ENCODE measurements at places on chromosomes 7 and 10.

- DNase-seq, result no peak
Measured at GRCh38 chr7:36305648-36306047, 84.0 kb upstream of the ANLN start.

GRCh38 chr10:3220853-3221252 lies 48.3 kb upstream of the PITRM1 start:
- DNase-seq, result no peak

DNA sequence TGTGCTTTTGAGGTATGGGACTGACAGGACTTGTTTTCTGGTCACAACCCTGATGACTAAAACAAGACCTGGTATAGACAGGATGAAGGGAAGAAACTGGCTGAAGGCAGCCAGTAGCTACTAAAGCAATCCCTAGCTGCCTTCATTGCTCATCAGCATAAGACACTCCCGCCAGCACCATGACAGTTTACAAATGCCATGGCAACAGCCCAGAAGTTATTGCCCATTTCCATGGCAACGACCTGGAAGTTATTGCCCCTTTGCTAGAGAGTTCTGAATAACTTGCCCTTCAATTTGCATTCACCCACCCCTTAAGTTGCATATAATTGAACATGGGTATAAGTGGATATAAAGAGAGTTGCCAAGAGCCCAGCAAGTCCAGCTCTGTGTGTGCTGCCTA lies 169.6 kb upstream of the FAM171A1 start:
- no peak for DNase-seq

DNA sequence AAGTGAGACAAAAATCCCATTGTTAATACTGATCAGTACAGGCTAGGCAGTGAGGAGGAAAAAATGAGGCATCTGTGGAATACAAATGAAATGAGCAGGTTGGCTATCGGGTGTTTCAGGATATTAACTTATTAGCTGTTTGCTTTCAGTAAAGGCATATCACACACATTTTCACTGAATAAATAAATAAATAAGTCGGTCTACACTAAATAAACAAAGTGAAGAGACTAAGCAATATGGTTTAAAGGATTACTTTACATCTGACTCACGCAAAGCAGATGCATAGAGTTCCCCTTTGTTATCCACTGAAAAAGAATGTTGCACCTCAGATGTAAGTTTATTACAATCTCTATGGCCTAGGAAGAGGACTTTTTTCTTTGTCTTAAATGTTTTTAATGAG lies 6.3 kb upstream of the SEMA3A start:
- no peak for DNase-seq

DNA sequence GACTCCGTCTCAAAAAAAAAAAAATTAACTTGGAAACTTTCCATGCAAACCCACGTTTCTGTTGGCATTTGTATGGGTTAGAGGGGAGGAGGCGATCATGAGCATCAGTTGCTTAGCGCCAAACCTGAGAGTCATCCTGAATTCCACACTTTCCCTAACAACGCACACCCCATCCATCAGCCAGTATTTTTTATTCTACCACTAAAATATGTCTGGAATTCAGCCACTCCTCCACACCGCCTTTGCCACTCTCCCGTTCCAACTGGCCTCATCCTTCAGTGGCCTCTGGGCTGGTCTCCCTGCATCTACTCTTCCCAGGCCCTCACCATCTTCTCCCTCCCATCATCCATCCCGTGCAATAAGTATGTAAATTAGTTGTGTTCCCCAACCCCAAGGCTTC lies 4.7 kb upstream of the LMBR1 start:
- no peak for DNase-seq

GRCh38 chr7:33939121-33939520 lies 33.8 kb downstream of the BMPER start:
- no peak for DNase-seq

- no peak for DNase-seq
Measured at GRCh38 chr7:46139079-46139478, 218.0 kb upstream of the IGFBP3 start.

GRCh38 chr7:46369933-46370654 lies 449.0 kb upstream of the IGFBP3 start:
- no peak for DNase-seq

GRCh38 chr10:11204351-11204942 lies 186.8 kb downstream of the CELF2 start:
- DNase-seq, result no peak

DNA sequence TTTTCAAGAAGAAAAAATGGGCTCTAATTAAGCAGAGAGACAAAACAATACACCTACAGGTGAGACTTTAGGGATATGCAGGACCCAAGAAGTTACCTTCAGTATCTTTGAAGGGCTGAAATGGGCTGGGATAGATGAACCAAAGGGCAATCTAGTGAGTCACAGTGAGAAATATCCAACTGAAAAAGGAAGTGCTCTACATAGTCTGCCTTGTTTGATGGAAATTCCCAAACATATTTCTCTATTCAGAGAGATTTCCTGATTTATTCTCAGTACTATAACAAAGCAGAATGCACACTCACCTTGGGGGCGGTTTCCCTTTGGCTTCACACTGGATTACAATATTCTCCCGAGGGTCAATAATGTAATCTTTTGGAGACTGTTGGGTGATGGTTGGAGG lies 104.1 kb upstream of the LAMB4 start:
- no peak for DNase-seq

GRCh38 chr7:93620057-93620456 lies 45.5 kb upstream of the CALCR start:
- DNase-seq, result no peak

- no peak for DNase-seq
Measured at GRCh38 chr7:85619236-85619635, 432.4 kb upstream of the SEMA3D start.

DNA sequence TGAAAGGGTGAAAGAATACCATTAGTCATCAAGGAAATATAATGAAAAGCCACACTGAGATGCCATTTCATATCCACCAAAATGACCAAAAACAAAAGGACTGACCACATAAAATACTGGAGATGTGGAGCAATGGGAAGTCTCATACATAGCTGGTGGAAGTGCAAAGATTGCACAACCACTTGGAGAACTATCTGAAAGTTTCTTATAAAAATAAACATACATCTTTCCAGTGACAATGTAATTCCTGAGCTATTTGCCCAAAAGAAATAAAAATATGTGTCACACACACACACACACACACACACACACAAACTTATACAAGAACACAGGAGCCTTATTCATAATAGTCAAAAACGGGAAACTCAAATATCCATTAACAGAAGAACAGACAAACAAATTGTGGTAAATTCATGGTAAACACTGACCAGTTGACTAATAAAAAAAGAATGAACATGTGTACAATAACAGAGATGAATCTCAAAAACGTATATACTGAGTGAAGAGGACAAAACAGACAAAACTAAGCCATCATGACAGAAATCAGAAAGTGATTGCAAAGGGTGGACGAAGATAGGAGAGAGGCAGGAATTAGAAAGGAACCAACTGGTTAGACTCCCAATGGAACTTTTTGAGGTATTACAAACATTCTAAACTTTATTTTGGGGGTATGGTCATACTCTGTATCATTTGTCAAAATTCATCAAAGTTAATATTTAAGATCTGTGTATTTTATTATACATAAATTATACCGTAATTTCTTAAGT lies 21.5 kb downstream of the WASL start:
- DNase-seq, result no peak

DNA sequence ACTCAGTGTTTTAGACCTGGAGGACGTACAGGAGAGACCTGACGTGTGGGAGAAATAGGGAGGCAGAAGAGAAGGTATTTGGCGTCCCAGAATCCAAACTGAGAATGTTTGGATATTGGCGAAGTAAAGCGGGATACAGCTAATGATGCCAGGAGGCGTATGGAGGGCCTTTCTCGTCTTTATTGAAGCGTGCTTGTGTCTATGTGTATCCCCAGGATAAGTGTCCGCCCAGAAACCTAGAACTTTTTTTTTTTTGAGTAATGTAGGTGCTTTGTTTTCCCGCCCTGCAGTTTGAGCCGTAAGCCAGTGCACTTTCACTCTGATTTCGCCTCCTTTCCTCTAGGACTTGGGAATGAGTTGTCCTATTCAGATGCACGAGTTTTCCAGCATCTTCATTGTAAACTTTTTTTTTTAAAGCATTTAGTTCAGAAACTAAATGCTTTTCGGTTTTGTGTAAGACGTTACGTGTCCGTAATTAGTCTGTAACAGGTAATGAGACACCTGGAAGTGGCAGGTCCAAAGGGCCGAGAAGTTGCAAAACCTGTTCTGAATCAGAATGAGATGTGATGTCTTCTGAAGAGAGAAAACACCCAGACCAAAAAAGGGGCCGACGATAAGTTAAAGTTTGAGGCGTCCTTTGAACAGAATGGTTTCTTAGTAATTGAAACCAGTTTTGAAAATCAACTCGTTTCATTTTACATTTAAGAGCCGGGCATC lies 746 bp downstream of the ARL5B start:
- DNase-seq, result no peak

- DNase-seq, result no peak
Measured at GRCh38 chr7:41890631-41891274, 187.9 kb upstream of the INHBA start.

GRCh38 chr7:141342621-141343408 lies 208.4 kb upstream of the AGK start:
- DNase-seq, result no peak

GRCh38 chr10:110717781-110718589 lies 73.8 kb downstream of the RBM20 start:
- no peak for DNase-seq

GRCh38 chr10:31927884-31928548 lies 615 bp downstream of the ARHGAP12 start:
- peak; percentile 31 for DNase-seq

DNA sequence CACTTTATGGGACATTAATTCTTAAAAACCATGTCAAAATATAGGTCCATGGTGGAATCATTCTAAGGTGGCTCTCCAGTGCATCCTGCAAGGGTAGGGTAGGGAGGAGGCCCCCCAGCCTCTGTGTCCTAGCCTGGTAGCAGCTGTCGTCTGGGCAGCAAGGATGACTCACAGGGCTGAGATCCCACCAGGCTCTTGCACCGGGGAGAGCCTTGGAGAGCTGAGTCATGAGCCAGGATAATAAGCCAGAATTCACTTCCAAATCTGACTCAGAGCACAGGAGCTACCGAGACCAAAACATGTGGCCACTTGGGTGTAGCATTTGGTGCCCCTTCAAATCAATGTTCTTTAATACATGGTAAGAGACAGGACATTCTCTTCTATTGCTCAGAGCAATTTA lies 298.5 kb downstream of the NEBL start:
- no peak for DNase-seq

DNA sequence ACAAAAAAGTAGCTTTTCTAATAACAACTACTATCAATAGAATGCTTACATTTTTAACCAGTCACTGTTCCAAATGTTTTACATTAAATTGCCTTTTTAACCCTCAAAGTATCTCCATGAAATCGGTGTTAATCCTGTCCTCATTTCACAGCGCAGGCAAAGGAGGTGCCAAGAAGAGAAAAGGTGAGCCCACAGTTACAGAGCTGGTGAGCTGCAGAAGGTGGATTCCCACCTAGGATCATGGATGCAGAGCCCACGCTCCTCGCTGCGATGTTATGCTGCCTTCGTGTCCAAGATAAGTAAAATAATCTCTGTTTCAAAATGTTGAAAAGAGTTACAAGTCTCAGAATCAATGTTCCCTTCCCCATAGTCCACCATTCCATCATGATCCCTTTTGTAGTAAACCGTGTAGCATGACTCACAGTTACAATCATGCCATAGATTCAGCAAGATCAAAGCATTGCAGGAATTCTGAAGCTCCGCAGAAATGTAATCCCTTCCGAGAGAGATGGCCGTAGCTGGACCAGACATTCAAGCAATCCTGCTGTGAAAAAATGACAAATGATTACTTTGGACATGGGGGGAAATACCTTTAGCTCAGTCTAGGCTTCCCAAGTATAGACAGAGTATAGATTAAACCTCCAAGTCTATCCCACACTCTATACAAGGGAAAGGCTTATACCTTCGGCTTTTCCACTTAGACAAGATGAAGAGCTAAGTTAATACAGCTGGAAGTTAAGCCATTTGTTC lies 394.7 kb upstream of the AKR1E2 start:
- no peak for DNase-seq
